SIG-M5 (cell line): ENCODE measurements at places on chromosomes 6 and 20.

DNA sequence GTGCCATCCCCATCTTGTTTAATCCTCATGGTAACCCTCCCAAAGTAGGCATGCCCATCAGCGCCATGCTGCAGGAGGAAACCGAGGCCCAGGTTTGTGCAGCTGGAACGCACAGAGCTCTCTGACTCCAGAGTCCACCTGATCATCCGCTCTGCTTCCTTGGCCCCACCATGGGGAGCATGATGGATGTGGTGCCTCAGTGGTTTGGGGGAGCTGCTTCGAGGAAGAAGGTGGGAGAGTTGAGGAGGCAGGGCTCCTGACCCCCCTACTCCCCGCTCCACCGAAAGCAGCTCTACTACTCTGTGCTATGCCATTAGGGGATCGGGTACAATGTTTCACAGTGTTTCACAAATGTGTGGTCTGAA is 52.2 kb downstream of the TGM2 start:
- no peak for DNase-seq

DNA sequence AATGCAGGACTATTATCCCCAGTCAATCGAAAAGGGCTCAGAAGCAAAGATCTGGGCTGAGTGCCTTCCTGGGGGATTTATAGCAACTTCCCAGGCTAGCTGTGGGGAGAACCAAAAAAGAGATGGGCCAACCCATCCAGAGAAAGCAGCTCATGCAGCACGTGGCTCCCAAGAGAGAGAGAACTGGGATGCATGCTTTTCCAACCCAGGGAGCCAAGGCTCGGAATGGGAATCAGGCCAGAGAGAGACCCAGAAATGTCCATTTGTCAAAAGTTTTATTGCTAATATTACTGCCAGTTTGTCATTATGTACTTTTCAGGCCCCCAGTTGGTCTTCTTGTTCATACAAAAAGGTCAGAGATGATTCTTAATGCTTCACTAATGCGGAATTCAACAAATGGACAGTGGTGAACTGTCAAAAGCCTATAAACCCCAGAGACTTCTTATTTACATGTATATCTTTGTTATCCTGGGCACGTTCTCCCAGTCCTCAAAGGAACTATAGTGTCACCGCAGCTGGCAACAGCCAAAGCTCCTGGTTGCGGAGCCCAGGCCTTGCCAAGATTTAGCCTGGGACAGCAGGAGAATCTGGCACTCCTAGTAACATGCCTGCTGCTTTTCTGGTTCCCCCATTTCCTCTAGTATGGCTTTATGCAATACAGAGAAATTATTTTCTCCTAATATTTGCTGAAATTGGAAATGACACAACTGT is 139.1 kb upstream of the POU3F2 start:
- DNase-seq: no peak

DNA sequence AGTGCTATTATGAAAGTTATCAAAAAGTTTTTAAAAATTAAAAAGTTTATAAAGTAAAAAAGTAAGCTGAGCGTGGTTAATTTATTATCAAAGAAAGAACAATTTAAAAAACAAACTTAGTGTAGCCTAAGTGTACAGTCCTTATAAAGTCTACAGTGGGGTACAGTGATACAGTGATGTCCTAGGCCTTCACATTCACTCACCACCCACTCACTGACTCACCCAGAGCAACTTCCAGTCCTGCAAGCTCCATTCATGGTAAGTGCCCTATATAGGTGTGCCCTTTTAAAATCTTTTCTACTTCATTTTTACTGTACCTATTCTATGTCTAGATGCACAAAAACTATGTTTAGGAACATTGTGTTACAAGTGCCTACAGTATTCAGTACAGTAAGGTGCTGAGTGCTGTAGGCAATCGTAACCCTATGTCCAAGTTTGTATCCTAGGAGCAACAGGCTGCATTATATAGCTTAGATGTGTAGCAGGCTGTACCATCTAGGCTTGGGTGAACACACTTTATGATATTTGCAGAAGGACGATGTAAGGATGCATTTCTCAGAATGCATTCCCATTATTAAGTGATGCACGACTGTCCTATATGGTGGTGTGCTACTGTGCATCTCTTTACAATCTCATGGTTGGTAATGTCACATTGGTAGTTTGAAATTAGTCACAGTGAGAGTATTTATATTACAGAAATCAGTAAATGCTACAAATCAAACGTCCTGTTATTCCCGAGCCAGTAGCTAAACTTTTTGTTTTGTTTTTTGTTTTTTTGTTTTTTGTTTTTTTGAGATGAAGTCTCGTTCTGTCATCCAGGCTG is 158.3 kb downstream of the GMPR start:
- no peak for DNase-seq

GRCh38 chr6:124987999-124988591 is 25.9 kb downstream of the RNF217 start:
- no peak for DNase-seq

DNA sequence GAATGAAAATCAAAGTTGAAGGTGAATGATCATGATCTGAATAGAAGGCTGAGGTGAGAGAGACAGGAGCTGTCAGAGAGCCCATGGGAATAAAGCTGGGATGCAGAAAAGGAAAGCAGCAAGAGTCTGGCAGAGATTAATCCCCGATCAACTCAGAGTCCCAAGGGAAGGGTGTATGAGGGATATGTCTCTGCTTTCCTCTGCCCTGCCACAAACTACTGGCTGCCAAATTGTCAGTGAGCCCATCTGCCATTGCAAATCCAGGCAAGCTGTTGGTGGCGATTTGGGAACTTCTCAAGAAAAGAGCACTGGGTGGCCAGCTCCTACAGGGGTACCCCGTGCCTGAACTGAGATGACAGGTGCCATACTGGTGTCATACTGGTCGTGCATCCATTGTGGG is 705.5 kb upstream of the MAN1A1 start:
- no peak for DNase-seq

DNA sequence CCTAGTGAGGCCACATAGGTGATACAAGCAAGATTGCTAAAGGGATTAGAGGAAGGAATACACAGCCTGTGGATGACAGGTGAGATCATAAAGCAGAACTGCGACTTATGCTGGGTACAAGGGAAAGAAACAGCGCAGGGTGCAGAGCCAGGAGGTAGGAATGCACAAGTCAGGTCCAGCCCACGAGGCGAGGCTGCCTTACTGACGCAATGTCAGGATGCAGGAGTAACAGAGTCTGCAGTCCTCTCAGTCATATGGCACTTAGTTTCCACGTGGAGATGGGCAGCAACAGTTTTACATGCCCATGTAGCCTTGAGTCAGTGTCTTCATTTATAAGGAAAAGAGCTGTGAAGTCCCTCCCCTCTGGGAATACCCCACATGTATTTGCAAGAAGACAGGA is 210.9 kb downstream of the SYNE1 start:
- no peak for DNase-seq

DNA sequence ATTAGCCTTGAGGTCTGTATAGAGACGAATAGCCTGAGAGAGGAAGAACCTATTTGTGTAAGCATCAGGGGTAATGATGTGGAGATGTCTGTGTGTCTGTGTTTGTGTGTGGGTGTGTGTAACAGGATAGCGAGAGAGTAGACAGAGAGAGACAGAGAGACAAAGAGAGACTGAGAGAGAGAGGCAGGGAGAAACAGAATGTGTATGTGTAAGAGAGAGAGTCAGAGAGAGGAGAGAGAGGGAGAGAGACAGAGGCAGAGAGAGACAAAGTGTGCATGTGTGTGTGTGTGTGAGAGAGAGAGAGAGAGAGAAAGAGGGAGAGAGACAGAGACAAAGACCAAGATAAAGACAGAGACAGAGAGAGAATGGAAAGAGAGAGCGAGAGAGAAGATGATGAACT is 396.1 kb downstream of the PAX1 start:
- no peak for DNase-seq

DNA sequence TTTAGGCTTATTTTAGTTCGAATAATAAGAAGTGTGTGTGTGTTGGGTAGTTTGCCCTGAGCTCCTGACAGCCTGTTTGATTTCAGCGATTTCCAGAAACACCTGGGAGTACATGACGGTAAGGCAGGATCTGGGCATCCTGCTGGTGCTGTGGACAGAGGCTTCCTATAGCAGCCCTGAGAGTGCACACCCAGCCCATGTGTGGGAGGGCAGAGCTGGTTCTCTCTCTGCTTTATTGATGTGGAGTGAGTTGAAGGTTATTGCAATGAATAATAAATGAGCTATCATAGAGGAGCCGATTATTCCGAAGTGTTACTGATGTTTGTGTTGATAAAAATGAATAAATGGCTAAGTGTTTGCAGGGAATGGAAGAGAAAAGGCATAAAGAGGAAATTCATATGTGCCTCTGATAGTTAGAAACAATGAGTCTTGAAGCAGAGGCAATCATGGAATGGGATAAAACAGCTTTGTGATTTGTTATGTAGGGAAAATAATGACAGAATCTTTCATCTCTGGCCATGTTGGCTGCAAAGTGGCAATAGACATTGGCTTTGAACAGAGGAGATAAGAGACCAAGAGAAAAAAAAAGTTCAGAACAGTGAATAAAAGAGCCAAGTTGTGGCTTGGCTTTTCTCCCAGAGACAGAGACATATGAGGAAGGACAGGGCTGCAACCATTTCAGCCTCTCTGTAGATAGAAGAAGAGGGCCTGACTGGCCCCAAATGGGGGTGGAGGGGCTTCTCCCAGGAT is 166.2 kb upstream of the CHD6 start:
- DNase-seq: no peak

DNA sequence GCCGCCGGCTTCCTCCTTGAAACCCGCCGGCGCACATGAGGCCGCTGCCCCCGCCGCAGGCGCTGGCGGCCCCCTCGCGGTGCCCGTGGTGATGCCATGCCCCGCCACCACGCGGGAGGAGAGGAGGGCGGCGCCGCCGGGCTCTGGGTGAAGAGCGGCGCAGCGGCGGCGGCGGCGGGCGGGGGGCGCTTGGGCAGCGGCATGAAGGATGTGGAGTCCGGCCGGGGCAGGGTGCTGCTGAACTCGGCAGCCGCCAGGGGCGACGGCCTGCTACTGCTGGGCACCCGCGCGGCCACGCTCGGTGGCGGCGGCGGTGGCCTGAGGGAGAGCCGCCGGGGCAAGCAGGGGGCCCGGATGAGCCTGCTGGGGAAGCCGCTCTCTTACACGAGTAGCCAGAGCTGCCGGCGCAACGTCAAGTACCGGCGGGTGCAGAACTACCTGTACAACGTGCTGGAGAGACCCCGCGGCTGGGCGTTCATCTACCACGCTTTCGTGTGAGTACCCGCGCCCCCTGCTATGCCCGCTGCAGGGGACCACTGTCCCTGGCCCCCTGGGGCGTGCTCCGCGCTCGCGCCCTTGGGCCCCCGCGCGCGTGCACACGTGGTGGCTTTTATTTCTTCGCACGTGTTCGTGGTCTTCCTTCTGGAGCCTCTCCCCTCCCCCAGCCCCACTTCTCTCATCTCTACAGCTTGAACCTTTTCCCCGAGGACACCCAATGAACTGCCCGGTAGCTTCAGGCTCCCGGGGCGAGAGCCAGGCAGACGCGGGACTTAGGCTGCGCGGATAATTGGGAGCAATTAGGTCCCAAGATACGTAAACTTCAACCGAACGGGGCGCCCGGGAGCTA is 453 bp downstream of the KCNQ5 start:
- no peak for DNase-seq

- no peak for DNase-seq
These were observed 4.1 kb upstream of the ARMC2 start for GRCh38 chr6:108844135-108844534.

DNA sequence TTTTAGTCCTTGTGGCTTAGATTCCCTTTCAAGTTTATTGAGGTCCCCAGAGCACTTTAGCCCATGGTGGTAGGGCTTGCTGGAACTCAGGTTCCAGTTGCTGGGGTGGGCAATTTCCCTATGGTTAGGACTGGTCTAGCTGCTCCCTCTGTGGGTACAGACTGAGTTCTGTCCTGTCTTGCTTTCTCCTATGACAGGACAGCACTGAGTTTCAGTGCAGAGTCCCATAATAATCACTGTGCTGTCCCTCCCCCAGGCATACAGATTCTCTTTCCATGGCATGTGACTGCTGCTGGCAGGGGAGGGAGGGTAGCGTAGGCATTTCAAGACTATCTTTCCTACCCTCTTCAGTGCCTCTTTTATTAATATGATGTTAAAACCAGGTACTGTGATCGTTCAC is 17.1 kb upstream of the ERVFRD-1 start:
- no peak for DNase-seq

DNA sequence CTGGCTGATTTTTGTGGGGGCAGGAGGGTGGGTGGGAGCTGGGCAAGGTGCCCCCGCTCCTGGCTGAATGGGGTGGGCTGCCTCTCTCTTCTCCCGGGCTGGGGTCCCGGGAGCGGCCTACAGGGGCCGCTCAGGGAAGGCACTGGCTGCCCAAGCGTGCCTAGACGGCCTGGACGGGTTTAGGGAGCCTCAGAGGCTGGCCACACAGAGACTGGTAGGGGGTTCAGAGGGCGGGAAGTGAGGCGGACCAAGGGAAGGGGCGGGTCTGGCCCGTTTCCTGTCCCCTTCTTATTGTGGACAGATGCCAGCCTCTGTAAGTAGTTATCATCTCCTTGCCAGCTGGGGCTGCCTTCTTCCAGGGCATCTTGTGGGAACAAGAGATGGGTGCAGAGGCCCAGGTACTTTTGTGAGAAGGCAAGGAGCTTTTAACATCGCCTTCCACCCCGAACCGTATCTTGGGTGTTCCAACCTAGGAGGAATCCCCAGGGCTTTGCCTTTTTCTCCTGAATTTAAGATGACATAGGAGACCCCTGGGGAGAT is 437 bp downstream of the CD40 start:
- no peak for DNase-seq

- DNase-seq: no peak
These were observed 94.1 kb downstream of the PRDM1 start for GRCh38 chr6:106180208-106180607.

- DNase-seq: no peak
These were observed 130.5 kb downstream of the VEGFA start for GRCh38 chr6:43900560-43900915.

DNA sequence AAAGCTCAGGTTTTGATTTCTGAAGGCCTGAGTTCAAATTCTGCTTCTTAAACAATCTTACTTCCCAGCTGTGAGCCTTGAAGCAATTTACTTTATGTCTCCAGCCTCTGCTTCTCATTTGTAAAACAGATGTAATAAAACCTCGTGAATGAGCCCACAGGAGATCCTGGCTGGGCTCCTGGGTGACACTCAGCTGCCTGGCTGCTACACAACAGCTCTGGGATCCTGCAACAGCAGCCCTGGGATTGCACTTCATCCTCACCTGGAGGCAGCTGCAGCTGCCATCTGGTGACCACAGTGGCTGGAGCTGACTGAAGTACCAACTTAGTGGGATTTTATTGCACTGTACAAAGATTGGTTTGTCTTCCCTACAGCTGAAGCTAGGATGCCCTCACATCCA is 98.6 kb downstream of the NDUFAF5 start:
- DNase-seq: no peak

DNA sequence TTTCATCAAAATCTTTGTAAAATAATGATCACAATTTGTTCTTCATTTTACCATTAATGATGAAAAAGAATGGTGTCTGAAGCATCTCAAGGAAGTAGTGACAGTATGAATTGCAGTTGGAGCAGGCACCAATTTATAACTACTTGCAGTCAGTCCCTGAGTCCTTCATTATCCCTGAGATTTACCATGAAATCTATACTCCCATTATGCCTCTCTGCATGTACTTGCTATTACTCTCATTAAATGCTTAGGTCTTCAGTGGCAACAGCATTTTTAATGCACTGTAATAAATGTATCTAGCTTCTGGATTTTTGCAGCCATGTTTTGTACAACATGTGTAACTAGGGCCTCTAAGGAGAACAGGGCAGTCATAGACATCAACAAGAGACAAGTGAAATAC is 708.8 kb downstream of the EYS start:
- no peak for DNase-seq

- no peak for DNase-seq
These were observed 113.7 kb downstream of the TRIM27 start for GRCh38 chr6:28809947-28810658.
